T-helper 9 cell (primary cell): ENCODE measurements at places on chromosomes 5 and 9.

DNA sequence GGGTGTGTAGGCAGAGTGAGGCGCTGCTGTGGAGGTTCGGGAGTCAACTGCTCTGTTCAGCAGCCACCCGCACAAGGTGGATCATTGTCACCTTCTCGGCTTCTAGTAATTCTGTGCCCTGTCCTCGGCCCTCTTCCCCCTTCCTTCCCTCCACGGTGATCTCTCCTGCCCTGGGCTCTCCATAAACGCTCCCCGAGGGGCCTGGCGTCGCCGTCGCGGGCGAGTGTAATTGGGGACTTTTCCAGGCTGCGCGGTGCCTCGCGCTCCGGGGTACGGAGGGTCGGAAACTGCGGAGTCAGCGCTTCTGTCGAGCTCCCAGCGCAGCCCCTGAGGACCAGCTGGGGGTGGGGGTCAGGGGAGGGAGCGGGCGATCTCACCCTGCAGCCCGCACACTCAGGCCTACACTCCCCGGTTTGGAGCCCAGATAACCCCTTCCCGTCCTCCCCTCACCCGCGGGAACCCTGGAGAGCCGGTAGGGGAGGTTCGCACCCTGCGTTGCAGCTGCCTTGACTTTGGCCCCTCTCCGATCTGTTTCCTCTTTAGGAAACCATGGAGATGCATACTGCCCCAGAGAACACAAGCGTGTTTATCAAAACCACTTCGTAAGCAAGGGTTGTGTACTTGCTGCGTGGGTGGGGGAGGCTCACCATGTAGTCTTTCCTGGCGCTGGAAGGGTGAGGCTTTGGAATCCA lies 188.3 kb upstream of the ZNF618 start:
- DNase-seq = no peak

- DNase-seq = no peak
These were observed 85.4 kb downstream of the HSD17B4 start for GRCh38 chr5:119537704-119538103.

GRCh38 chr5:142119051-142119625 lies 10.6 kb downstream of the NDFIP1 start:
- DNase-seq = no peak

- no peak for DNase-seq
These were observed 278.7 kb downstream of the DENND1A start for GRCh38 chr9:123651273-123651672.

GRCh38 chr9:113156880-113157279 lies 6.1 kb downstream of the SLC31A2 start:
- DNase-seq = no peak

GRCh38 chr5:2451100-2451499 lies 300.4 kb downstream of the IRX2 start:
- no peak for DNase-seq
